ENCODE measurements at places on chromosomes 13 and 19.

DNA sequence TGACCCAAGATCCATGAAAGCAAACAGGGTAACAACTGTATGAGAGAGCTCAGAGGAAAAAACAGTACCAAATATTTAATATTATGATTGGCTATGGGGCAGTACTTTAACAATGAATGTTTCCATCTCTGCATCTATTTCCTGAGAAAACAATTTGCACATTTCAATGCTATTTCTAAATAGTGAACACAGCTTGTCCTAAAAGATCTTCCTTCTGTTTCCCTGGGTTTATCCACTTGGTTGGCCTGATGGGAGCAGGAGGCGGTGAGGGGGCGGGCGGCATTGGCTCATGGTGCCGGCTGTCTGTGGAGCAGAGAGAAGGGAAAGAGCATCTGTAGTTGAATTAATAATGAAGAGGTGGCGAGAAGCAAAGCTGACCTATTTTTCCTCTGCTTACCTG, 291.4 kb downstream of the DCLK1 start:
- no peak for DNase-seq

DNA sequence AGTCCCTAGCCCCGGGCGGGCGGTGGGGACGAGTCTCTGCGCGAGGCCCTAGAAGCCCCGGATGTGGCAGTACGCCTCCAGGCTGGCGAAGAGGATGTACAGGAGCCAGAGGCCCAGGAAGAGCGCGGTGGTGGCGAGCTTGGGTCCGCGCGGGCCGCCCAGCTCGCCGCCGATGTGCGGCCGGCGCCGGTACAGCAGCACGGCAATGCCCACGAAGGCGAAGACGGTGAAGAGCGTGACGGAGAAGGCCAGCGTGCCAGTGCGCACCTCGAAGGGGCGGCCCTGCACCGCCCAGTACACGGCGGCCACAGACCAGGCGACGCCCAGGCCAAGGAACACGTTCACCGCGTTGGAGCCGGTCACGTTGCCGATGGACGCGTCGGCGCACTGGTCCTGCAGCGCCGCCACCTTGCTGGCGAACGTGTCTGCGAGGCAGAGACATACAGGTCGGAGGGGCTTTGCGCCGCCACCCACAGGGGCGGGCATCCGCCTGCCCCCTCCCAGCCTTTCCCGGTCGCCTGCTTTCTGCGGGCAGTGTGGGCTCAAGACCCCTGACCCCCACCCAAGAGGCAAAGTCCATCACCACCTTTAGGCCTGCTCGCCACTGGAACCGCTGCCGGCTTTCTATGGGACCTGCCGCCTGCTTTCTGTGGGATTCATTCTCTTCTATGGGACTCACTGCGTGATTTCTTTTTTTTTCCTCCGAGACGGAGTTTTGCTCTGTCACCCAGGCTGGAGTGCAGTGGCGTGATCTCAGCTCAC, 10.9 kb upstream of the MEIS3 start:
- peak; percentile 55 for DNase-seq

DNA sequence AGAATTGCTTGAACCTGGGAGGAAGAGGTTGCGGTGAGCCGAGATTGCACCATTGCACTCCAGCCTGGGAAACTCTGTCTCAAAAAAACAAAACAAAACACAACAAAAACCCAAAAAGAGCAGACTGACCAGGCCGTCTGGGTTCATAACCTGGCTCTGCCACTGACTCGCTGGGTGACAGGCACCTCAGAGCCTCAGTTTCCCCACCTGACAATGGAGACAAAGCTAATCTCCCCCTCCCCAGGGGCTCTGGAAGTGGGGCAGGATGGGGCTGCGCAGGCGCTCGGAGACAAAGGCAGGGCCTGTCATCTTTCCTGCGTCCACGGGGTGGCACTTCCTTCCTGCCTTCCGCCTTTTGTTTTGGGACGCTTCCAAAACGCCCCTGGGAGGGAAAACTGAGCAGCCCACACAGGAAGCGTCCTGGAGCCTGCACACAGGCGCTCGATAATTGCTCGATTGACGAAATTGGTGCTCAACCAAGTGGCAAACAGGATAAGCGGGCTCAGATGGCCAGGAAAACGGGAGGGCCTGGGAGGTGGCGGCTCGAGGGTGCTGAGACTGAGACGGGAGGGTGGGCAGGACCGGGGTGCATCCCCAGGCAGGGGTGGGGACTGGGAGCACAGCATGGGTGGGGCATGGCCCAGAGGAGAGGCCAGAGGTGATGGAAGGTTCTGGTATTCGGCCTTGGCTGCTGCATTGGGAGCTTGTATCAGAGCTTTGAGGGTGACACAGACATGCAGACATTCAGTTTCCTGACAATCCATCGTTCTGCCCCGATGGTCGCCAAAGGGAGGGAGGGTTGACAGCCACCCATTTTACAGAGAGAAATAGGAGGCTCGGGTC, 17.8 kb downstream of the SPC24 start:
- DNase-seq: peak; percentile 86

- DNase-seq: peak; percentile 12
Observed at GRCh38 chr19:30785458-30786137, 413.4 kb downstream of the ZNF536 start.

DNA sequence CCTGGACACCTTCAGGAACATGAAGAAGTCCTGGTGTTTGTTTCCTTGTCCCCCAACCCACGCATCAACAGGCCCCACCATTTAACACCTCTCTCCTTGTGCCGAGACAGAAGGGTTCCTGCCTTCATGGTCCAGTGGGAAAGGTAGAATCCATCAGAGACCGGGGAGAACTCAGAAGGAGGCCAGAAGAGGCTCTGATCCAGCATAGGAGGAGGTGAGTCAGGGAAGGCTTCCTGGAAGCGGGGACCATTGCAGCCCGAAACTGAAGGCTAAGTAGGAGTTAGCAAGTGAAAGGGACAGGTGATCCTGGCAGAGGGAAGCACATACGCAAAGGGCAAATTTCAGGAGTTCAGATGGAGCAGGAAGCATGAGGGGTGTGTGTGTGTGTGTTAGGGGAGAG, 484 bp downstream of the ICAM3 start:
- no peak for DNase-seq

DNA sequence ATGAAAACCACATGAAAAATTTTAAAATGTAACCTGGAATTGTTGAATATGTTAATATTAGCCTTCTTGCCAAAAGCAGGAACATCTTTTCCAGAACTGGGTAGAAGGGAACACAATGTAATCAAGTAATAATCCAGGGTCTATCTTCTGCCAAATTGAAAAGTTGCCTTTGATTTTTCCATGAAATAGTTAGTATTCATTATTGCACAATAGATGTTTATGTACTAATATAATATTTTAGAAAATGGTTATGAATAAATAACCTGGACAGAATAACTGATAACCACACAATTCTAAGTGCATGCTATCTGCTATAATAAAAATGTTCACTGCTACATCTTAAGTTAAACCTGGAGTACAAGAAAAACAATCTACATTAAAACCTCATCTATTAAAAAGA, 802.3 kb downstream of the LIG4 start:
- no peak for DNase-seq

- DNase-seq: no peak
Observed at GRCh38 chr13:40517486-40518480, 148.7 kb downstream of the FOXO1 start.

- no peak for DNase-seq
Observed at GRCh38 chr13:75607447-75607846, 28.7 kb upstream of the LMO7 start.

GRCh38 chr13:48221686-48222187, 11.3 kb upstream of the ITM2B start:
- no peak for DNase-seq

- peak; percentile 85 for DNase-seq
Observed at GRCh38 chr19:1250437-1251260, 2.3 kb downstream of the MIDN start.

- DNase-seq: no peak
Observed at GRCh38 chr13:35648201-35648600, 171.7 kb upstream of the MAB21L1 start.

DNA sequence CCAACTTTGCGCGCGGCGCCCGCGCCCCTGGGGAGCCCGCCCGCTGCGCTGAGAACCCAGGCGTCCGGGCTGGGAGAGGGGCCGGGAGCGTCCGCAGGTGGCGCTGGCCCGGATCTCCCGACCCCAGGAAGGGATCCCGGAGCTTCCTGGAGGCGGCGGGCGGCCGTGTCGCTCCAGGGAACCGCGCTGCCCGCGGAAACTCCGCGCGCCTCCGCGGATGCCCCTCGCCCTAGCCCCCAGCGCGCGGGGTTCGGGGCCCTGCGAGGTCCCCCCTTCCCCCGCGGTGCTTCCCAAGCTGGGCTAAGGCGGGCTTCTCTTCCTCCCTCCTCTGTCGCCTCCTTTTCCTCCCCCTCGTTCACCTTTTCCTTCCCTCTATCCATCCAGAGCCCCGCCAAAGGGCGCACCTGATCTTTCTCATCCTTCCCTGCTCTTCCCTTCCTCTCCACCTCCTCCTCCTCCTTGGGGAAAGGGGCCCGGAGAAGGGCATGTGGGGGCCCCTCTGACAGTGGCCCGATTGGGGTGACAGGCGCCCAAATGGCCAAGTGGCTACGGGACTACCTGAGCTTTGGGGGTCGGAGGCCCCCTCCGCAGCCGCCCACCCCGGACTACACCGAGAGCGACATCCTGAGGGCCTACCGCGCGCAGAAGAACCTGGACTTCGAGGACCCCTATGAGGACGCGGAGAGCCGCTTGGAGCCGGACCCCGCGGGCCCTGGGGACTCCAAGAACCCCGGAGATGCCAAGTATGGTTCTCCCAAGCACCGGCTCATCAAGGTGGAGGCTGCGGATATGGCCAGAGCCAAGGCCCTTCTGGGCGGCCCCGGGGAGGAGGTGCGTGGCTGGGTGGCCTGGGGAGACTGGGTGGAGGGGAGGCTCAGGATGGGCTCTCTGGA, 710 bp downstream of the SHD start:
- no peak for DNase-seq

DNA sequence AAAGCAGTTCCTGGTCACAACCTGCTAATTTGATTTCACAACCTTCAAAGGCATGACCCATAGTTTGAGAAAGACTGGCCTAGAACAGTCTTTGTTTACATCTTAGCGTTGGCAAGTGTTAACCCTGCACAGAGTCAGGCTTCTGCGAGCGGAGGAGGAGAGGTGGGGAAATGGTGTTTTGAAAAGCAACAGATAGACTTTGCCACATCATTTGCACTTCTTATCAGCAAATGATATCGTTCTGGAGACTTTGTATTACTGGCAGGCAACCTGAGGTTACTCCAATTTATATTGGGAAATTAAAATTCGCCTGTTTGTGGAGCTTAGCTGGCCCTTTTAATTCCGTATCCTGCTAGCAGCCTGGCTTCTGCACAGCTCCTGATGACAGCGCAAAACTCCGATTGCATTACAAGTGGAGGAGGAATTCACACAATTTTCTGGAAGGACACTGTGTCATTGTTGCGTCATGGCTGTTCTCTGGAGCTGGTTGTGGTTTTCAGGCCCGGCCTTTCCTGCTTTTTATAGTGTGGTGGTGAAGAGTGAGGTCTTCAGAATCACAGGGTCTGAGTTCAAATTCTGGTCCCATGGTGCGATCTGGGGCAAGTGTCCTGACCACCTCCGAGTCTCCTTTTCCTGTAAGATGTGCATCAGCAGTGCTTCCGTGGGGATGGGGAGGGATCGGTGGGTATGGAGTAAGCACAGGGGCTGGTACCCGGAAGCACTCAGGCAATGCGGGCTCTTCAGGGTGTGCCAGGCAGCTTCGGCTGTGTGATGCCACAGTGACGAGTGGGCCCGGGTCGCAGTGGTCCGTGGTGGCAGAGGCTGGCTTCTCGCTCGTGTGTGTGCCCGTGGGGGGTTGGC, 49.1 kb upstream of the EHD2 start:
- DNase-seq: peak; percentile 48

DNA sequence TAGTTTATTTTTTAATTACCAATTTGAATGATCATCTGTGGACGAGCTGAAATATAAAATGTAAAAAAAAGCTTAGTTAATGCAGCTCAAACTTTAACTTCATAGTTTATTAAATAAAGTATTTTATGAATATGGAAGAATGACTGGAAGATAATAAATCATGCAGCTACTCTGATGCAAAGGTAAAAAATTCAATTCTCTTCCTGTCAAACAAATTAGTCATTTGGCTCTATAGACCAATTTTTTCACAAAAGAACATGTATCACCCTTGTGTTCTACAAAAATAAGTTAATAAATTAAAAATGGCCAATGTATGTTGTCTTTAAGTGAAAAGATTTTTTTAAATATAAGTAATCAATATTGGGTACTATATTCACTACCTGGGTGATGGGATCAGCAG, 26.2 kb downstream of the EXOSC8 start:
- DNase-seq: no peak

- DNase-seq: peak; percentile 58
Observed at GRCh38 chr13:47175172-47175866, 278.5 kb upstream of the HTR2A start.

DNA sequence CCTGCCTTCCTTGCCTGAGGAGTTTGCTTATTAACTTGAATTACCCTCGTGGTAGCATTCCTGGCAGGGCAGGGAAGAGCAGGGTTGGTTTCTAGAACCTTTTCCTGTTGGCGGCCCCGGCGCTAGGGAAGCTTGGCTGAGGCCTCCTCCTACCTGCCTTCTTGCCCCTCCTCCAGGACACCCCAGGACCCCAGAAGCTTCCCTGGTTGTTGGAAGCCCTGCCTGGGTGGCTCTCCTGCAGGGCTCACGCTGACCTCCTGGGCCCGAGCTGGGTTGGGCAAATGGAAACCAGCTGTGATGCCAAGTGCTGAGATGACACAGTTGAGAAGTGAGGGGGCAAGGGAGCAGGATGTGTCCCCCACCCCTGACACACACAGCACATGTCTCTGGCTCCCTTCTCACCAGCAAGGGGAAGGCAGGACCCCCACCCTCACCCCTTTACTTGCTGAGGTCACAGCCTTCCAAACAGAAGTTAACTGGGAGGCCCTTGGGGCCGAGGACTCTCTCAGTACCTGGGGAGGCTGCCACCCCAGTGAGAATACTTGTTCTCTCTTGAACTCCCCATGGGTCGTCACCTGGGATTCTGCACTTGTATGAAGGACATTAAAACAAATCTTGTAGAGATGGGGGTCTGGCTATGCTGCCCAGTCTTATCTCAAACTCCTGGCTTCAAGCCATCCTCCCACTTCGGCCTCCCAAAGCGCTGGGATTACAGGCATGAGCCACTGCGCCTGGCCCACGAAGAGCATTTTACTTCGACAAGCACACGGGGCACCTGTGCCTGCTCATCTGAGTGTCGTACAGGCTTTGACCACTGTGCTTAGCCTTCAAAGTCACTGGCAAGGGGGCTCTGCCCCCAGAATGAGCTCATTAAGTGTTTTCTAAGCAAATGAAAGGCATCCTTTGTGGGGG, 10.5 kb downstream of the CEBPA start:
- DNase-seq: no peak

All from hematopoietic multipotent progenitor cell treated with erythropoietin and hydrocortisone succinate and interleukin-3 and kit ligand, for 4 days (in vitro differentiated cells).